ENCODE measurements at places on chromosomes 11 and 22.

GRCh38 chr11:36399236-36399635 is 103.1 kb downstream of the PRR5L start:
- no peak for DNase-seq

GRCh38 chr11:15674756-15675155 is 560.0 kb downstream of the INSC start:
- no peak for DNase-seq

GRCh38 chr11:120340529-120340928 is 4.3 kb downstream of the ARHGEF12 start:
- DNase-seq = peak; percentile 53

- no peak for DNase-seq
Measured at GRCh38 chr22:45136594-45136993, 27.1 kb upstream of the NUP50 start.

- no peak for DNase-seq
Measured at GRCh38 chr11:91869686-91870085, 354.9 kb upstream of the FAT3 start.

DNA sequence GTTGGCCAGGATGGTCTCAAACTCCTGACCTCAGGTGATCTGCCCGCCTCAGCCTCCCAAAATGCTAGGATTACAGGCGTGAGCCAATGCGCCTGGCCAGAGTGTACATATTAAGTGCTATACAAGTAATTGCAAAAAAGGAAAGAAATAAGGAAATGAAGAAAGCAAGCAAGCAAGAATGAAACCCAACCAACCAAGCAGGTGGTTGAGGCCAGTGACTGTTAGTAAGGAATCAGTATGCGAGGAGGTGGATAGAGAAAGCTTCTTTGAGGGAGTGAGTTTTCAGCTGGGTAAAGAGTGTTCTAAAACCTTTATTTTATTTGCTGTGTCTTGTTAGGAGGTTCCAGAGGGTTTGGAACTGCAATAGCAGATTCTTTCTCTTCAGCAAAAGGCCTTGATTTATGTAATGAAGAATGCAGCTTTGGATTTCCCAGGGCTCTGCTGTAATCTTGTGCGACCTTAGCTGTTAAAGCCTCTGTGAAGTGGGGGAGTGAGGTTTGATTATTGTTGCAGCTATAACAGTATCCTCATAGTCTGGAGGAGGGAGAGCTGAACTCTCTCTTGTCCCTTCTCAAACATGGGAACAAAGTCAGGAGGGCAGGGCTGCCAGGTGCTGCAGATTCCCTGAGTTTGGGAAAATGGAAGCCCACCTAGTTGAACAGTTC is 5.7 kb downstream of the AMPD3 start:
- no peak for DNase-seq

- peak; percentile 26 for DNase-seq
Measured at GRCh38 chr11:132658696-132659095, 873.6 kb downstream of the OPCML start.

- no peak for DNase-seq
Measured at GRCh38 chr11:110126936-110127335, 33.7 kb downstream of the ZC3H12C start.

- DNase-seq = no peak
Measured at GRCh38 chr22:47591709-47592108, 829.3 kb downstream of the TBC1D22A start.

DNA sequence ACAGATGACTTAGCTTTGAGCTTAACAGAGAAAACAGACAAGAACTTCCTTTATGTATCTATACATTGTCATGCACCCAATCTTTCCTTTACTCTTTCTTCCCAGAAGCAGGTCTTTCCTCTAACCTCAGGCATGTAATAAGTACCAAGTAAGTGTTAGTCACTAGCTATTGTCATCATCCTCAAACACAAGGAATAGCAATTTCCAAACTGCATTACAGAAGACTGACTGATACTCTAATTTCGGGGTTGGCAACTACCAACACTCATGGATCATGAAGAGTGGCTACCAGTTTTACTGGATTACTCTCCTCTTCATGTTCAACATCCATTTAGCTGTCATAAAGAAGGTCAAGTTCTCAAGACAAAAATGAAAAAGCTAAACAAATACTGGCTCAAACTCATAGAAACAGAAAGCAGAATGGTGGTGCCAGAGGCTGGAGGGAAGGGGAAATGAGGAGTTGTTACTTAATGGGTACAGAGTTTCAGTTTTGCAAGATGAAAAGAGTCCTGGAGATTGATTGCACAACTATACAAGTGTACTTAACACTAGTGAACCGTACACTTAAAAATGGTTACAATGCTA is 111.6 kb downstream of the SIK3 start:
- peak; percentile 96 for DNase-seq

- DNase-seq = no peak
Measured at GRCh38 chr22:29092243-29092642, 19.4 kb downstream of the KREMEN1 start.

- DNase-seq = no peak
Measured at GRCh38 chr11:17850336-17850735, 115.8 kb downstream of the KCNC1 start.

DNA sequence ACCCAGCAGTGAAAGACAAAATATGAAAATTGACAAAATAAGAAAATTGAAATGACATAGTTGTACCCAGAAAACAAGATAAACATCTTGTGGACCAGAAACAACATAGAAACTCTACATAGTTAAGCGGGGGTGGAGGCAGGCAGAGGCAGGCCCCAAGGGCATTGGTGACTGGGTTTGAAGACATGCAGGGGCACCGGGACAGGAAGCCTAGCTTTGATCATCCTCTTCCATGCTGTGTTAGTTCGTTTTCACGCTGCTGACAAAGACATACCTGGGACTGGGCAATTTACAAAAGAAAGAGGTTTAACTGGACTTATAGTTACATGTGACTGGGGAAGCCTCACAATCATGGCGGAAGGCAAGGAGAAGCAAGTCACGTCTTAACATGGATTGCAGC is 33.5 kb upstream of the CRTAM start:
- peak; percentile 95 for DNase-seq

DNA sequence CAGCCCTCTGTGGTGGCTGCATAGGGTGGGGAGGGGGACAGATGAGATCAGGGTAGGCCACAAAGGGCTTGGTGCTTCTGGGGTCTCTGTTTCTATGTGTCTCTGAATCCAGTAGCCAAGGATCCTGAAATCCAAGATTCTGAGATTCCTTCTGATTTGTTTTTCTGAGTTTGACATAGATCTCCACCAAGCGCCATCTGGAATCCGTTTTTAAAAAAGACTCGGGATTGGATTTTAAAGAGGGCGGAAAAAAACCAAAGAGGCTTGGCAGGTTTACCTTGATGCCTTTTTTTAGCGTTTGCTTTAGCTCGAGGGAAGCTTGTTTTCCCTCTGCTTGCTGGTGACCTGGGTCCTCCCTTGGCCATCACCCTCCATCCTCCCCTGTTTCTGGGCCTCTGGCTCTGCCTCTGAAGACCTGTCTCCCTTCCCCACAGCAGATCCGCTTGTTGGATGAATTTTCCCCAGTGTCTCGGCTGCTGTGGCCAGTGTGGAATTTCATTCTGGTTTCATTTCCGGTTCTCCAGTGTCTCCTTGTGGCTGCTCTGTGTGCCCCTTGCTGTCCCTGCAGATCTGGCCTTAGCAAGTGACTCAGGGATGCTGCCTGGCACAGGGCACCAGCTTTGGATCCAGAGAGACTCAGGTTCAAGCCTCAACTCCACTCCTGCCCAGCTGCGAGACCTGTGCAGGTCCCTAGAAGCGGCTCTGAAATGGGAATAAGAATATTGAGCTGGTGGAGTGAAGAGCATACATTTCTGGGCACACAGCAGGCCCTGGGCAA is 15.1 kb downstream of the SYNGR1 start:
- DNase-seq = no peak

GRCh38 chr11:90326647-90327046 is 103.8 kb upstream of the CHORDC1 start:
- DNase-seq = no peak
